Upper lobe of right lung (tissue), 1 donor: ENCODE measurements at places on chromosomes 16 and 17. TPM values are rescaled to one million over a fixed set of nuclear protein-coding genes. Genes with fewer than 3 reads are reported as not detected.

- no peaks in the 10 kb centered on the region for H3K36me3 ChIP-seq
- H3K4me1 ChIP-seq = peaks cover 10% of the 10 kb centered on the region
- no peaks in the 10 kb centered on the region for H3K27me3 ChIP-seq
- H3K4me3 ChIP-seq = no peak overlapping the region
- no peak overlapping the region for H3K27ac ChIP-seq
- DNase-seq = no peak
Measured at GRCh38 chr16:56259425-56259779, 68.1 kb downstream of the GNAO1 start.

GRCh38 chr16:85327731-85328675, 215.7 kb upstream of the CIBAR2 start:
- no peak overlapping the region for H3K4me3 ChIP-seq
- no peaks in the 10 kb centered on the region for H3K36me3 ChIP-seq
- H3K4me1 ChIP-seq = peaks cover 16% of the 10 kb centered on the region
- DNase-seq = peak; percentile 60
- H3K27me3 ChIP-seq = no peaks in the 10 kb centered on the region

Gene OR2C1
- total RNA-seq = not detected

DNA sequence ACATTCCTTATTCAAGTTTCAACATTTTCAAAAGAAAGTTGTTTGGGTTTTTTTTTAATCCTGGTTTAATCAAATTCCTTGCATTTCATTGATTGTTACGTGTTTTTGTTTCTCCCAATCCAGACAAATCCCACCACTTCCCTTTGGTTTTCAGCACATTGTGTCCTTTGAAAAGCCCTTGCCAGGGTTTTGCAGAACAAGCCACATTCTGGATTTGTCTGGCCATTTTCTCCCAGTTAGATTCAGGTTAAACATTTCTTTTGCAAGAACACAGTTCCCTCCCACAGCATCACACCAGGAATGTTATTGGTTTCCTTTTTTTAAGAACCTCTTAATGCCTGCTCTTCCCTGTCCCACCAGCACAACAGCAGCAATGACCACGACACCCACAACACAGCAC, 278.0 kb upstream of the SALL1 start:
- H3K4me3 ChIP-seq = no peak overlapping the region
- no peaks in the 10 kb centered on the region for H3K27me3 ChIP-seq
- no peaks in the 10 kb centered on the region for H3K4me1 ChIP-seq
- DNase-seq = no peak
